ENCODE measurements at places on chromosomes 13 and 19.

GRCh38 chr19:38763795-38764220, 9.5 kb downstream of the LGALS7 start:
- no peak for DNase-seq

GRCh38 chr19:53908106-53908934, 758 bp upstream of the CACNG7 start:
- DNase-seq = peak; percentile 15

DNA sequence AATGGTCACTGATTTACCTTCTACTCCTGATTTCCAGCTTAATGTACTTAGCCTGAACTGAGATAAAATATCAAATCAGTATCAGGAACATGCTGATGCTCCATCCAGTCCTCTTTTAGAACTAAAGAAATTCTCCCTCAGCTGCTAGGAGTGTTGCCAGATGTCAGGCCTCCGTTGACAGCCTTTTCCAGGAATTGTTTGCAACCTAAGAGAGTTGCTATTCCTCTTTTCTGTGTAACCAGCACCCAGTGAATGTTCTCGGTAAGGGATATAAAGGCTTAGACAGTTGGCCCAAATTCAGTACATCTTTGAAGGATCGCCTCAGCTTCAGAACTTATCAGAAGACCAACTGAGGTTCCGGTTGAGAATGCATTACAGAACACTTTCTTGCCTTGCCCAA, 559.0 kb downstream of the PCDH17 start:
- DNase-seq = no peak

DNA sequence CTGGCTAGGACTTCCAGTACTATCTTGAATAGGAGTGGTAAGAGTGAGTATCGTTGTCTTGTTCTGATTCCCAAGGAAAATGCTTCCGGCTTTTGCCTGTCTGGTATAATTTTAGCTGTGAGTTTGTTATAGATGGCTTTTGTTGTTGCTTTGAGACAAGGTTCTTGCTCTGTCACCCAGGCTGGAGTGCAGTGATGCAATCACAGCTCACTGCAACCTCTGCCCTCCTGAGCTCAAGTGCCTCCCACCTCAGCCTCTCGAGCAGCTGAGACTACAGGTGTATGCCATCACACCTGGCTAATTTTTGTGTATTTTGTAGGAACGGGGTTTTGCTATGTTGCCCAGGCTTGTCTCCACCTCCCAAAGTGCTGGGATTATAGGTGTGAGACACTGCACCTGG, 6.1 kb upstream of the ZNF543 start:
- DNase-seq = no peak

- peak; percentile 41 for DNase-seq
Measured at GRCh38 chr13:41463838-41464602, 6.7 kb downstream of the RGCC start.

DNA sequence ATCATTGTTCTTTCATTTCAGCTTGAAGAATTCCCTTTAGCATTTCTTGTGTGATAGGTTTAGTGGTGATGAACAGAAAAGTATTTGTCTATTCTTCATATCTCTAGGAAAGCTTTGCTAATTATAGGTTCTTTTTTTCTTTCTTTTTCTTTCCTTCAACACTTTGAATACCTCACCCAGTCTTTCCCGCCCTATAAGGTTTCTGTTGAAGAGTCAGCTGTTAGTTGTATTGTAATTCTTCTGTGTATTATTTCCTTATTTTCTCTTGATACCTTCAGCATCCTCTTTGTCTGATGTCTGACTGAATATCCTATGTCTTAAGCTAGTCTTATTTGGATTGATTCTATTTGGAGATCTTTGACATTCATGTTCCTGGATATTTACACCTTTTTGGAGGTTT, 1989.4 kb downstream of the PCDH9 start:
- no peak for DNase-seq

- DNase-seq = no peak
Measured at GRCh38 chr13:106533101-106533942, 2.1 kb downstream of the EFNB2 start.

- no peak for DNase-seq
Measured at GRCh38 chr13:39676315-39676876, 20.9 kb downstream of the COG6 start.
